MCF 10A (cell line): ENCODE measurements at places on chromosomes 1 and 21. TPM values are rescaled to one million over a fixed set of nuclear protein-coding genes. Genes with fewer than 3 reads are reported as not detected.

DNA sequence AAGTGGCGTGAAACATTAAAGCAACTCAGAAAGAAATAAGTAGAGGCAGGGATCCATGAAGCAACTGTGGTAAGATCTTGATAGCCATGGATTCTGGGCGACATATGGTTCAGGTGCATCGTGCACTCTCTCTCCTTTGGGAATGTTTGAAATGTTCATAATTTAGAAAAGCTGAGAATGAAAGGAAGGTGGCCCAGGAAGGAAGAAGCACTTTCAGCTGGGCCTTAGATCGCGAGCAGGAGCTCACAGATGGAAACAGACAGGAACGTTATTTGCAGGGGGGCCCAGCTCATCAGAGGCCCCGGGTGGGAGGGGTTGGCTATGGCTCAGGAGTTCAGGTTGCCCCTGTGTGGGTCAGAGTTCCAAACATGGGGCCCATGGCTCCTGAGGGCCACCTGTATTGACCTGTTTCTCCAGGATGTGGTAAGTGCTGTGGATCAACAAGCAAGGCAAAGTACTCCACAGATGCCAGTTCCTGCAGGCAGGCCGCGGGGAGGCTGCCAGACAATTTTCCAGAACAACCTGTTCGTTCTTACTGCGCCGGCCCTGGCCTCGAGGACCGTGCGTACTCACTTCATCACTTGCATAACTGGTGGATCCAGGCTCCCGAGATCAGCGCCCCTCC lies 253.2 kb downstream of the TOMM20 start:
- no peaks in the 10 kb centered on the region for H3K4me1 ChIP-seq
- no peak for DNase-seq
- H3K4me3 ChIP-seq: no peak overlapping the region
- no peak overlapping the region for H3K27ac ChIP-seq

Gene SHE
- total RNA-seq: not detected in 2 replicates

GRCh38 chr1:6358144-6358624 lies 35.4 kb downstream of the ACOT7 start:
- no peaks in the 10 kb centered on the region for H3K27me3 ChIP-seq
- H3K27ac ChIP-seq: no peak overlapping the region
- no peak overlapping the region for H3K4me3 ChIP-seq

Gene C1orf115
- 1.6 TPM in 2 replicates for total RNA-seq

Gene ASB17
- not detected in 2 replicates for total RNA-seq

Gene TRABD2B
- 0.96 and 2.6 TPM in 2 replicates for total RNA-seq
